ENCODE measurements at places on chromosomes 5 and 9.

DNA sequence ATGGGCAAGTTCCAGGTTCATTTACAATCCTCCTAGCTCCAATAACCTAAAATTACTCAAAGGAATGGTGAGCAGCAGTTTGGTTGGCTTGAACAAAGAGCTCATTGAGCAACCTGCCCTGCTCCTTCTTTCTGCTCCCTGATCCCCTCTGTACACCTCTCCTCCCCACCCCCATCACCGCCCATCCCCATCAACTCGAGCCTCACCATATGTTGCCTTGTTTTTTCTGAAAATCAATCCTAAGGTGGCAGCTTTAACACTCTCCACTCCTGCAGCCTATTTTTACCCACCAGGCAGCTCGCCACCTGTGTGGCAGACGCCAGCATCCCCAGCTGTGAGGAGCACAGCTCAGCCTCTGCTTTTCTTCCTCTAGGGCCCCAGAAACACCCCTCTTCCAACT, 533.4 kb upstream of the BRINP1 start:
- no peak for DNase-seq

GRCh38 chr9:127832248-127832647, 22.2 kb downstream of the ENG start:
- DNase-seq: no peak

- no peak for DNase-seq
These were observed 924 bp upstream of the NEURL1B start for GRCh38 chr5:172640139-172640538.

- DNase-seq: no peak
These were observed 61.5 kb downstream of the ZNF354C start for GRCh38 chr5:179121667-179122111.

GRCh38 chr9:94941211-94941875, 214.8 kb downstream of the AOPEP start:
- no peak for DNase-seq

- no peak for DNase-seq
These were observed 236.0 kb upstream of the CDH18 start for GRCh38 chr5:20224046-20224445.

DNA sequence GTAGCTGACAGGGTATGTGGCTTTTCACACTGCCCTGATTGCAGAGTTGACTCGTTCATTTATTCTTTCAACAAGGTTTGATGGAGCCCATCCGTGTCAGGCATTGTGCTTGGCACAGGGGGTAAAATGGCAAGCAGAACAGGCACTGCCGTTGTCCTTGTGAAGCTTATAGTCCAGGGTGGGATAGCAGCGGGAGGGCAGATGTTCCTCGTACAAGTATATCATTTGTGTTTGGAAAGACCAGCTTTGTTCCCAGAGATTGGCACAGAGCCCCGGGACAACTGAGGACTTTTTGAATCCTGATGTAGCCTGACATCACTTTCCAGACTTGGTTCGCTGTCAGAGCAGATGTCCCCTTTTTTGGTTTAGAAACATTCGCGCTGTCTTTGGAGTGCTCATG, 50.9 kb downstream of the MVB12B start:
- no peak for DNase-seq

- DNase-seq: no peak
These were observed 23.2 kb downstream of the MTAP start for GRCh38 chr9:21825637-21826036.

- DNase-seq: no peak
These were observed 83.4 kb downstream of the GCNT1 start for GRCh38 chr9:76542360-76542759.

GRCh38 chr5:89435347-89435746, 552.4 kb upstream of the MEF2C start:
- no peak for DNase-seq

- DNase-seq: no peak
These were observed 121.2 kb upstream of the LIFR start for GRCh38 chr5:38677636-38678035.

DNA sequence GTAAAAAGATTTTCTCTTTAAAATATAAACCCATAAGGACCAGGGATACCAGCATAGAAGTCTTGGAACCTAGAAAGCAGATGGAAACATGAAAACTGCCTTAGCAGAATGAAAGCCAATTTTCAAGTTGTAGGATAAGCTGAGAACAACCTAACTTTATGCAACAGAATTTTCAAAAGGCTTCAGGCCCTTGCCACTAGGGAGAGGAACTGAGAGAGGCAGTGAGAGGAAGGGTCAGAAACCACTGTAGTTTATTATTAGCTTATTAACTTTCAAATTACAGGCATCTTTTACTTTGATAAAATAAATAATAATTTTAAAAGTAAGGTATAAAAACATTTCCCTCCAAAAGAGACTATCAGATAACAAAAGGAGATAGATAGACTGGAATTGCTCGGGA, 33.4 kb downstream of the FAM81B start:
- no peak for DNase-seq

DNA sequence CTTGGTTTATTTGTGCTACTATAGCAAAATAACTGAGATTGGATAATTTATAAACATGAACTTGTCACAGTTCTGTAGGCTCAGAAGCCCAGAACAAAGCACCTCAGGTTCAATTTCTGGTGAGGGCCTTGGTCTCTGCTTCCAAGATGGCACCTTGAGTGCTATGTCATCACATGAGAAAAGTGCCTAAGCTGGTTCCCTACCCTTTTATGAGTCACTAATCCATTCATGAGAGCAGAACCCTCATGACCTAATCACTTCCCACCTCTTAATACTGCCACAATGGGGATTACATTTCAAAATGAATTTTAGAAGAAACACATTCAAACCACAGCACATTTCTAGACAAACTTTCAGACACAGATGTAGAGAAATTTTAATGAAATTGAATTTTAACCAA, 98.2 kb upstream of the PRSS3 start:
- DNase-seq: no peak
